Activated CD8-positive, alpha-beta T cell treated with anti-CD3 and anti-CD28 coated beads, Interleukin-2, amount 10 ng/mL, durations not matched to agents 7 days and 5 days (primary cell): ENCODE measurements at places on chromosomes 7 and 10.

- no peak for DNase-seq
Observed at GRCh38 chr10:34762603-34763299, 52.3 kb downstream of the PARD3 start.

DNA sequence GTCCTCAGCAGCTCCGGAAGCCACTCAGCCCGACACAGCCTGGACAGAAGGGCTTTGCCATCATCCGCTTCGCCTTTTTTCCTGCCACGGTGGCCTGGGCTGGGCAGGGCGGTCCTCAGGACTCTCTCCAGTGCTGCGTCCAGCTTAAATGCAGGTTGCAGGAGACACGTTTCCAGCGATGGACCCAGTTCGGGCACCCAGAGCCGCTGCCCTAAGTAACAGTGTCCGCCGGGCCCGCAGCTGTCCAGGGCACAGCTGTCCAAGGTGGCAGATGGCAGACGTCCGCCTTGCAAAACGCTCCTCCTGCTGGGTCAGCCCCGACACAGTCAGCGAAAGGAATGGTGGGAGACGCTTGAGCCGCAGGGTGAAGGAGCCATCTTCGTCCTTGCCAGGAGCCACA lies 37.0 kb upstream of the FOXL3 start:
- DNase-seq, result no peak

GRCh38 chr7:112692333-112692732 lies 97.9 kb downstream of the TMEM168 start:
- no peak for DNase-seq

DNA sequence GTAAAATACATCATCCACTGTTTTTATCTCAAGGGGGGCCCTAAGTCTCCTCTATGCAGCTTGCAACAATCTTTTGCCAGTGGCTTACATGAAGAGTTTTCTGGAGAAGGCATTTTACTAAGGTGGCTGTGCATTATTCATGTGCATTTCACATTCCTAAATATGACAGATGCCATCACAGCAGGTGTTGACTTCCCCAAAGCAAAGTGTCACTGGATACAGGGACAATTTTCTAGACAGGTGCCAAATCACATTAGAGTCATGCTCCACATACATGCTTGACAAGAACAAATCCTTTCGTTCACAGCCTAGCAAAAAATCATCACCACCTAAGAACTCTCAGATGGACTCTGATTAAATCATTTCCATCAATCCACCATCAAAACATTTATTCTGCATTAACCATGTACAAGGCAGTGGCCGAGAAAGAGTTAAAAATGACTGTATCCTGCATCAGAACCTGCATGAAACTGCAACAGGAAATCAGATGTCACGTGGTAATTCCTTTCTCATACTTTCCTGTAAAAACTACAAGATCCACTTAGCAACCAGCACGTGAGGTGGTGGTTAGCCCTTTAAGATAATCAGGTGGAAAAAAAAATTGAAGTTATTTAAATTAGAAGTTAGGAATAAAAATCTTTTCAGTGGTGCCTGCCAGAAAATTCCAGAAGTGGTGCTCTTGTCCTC lies 88.2 kb upstream of the AFAP1L2 start:
- peak; percentile 66 for DNase-seq

DNA sequence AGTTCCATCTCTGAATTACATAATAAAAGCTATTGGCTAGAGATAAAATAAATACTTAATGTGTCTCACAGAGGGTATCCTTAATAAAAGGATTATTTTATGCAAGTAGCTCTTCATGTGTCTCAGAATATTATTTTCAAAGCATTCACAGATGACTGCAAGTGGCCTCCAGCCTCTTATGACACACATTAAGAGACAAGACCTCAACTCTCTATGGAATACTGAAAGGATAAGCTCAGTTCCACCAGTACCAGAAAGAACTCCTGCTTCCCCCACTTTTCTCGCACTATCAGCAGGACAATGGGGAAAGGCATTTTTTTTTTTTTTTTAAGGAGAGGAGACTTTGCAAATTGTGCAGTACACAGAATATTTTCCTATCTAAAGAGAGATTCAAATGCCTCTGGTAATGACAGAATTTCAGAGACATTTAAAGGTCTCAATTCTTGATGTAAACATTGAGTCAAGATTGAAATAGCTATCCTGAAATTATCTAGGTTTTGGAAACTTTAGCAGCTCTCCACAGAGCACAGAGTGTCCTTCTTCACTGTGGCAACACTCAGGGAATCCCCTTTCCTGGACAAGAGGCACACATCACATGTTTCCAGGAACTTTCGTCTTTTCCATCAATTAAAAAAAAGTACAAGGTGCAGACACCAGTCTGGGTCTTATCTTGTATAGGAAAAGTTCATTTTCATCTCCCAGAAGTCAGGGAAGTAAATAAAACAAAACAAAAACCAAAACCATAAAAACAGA lies 122.0 kb upstream of the ANK3 start:
- no peak for DNase-seq

GRCh38 chr7:33379891-33380525 lies 250.6 kb downstream of the BBS9 start:
- no peak for DNase-seq

GRCh38 chr10:8721650-8722049 lies 667.2 kb downstream of the GATA3 start:
- no peak for DNase-seq

DNA sequence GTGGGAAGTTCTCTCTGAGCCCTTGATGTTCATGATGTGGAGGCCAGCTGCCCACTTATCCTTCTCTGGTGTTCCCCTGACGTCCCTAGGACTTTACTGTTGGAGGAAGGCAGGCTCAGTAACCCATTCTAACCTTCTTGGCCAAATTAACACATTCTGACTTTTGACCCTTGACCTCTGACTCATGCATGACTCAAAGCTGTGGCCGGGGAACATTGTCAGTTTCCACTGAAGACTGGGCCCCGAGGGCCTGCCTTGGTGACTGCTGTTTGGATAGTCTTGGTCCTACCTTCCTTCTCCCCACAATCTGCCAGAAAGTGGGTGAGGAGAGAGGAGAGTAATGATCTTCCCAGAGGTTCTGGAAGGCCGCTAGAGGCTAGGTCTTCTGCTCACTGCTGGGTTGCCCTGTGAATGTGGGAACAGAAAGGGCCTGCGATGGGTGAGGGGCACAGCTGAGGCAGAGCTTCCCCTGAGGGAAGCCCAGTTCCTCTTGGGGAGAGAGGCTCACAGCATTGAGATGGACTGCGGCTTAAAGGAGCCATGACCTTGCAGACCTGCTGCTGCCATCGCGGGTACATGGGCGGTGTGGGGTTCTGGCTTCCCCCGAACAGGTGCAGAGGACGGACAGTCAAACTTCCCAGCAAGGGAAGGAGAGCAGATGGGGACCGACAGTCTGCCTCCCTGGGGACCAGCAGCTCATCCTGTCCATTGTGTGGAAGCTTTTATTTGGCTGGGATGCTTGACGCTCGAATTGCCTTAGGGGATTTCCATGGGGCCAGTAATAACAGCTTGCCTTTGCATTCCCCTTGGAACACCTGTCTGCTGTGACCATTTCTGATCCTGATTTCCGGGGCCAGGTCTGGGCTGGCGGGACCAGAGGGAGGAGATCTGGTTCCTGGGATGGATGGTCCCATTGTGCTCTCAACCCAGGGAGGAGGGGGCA lies 43.8 kb downstream of the ADAMTS14 start:
- no peak for DNase-seq

DNA sequence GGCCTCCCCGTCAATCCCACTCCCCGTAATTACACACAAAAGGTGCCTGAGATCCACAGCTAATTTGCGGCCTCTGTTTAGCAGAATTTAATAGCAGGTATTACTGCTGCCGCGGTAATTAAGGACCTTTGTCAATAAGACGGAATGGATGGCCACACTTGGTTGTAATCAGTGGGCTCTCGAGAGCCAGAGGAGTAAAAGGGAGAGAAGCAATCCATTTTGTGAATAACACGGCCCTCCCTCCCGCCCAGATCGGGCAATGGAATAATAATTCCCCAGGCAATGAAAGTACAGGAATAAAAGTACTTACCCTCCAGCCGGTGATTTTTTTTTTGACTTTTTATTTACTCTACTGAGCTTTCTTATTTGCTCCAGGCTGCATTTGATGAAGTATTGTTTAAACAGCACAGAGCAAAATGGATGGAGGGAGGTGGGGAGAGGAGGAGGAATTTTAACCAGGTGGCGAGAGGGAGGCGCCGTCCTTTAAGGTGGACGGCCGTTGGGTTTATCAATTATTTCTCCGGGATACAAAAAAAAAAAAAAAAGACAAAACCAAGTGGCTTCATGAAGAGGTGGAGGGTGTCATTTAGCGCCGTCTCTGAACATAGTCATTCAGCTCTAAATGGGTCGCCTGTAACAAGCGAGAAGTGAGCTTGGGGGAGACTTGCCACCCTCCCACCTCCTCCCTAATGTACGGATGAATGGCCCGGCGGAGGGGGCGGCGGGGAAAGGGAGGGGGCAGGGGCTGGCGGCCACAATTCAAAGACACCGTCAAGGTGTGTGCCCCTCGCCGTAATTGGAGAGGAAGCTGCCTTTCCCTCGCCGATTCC lies 120.3 kb downstream of the BUB3 start:
- no peak for DNase-seq

DNA sequence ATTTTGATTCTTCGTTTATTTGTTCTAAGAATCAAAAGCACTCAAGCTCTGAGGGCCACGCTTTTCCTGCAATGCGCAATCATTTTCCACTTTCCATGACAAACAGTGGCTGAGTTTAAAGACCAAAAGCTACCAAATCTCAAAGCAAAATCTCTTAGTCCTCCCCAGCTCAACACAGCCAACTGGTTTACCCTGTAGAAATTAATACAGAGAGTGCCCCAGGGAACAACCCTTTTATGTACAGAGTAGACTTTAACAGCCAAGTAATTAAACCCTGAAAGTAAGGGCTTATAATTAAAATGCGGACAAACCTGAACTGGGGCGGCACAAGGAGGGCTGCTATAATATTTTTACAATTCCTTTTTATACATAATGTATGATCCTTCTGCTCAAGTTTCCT lies 53.2 kb downstream of the FAM53B start:
- DNase-seq, result no peak

- peak; percentile 76 for DNase-seq
Observed at GRCh38 chr7:28179120-28180030, 1.2 kb downstream of the JAZF1 start.

DNA sequence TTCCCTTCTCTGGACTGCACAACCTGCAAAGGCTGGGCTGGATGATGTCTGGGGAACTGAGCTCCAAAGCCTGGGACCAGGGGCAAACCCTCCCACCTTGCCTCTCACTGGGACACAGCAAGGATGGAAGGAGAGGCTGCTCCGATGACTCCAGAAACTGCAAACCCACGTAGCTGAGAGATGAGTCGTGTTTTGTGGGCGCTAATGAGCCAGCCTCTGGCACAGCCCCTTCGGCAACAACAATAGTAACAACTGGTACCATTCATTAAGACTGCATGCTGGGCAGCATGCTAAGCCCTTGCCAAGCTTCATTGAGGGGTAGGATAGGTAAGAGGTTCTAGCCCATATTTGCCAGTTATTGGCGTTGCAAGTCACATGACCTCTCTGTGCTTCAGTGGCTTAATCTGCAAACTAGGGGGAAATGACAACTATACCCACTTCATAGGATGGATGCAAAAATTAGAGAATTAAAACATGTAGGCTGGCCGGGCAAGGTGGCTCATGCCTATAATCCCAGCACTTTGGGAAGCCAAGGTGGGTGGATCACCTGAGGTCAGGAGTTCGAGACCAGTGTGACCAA lies 145.9 kb downstream of the SH3PXD2A start:
- DNase-seq, result no peak

DNA sequence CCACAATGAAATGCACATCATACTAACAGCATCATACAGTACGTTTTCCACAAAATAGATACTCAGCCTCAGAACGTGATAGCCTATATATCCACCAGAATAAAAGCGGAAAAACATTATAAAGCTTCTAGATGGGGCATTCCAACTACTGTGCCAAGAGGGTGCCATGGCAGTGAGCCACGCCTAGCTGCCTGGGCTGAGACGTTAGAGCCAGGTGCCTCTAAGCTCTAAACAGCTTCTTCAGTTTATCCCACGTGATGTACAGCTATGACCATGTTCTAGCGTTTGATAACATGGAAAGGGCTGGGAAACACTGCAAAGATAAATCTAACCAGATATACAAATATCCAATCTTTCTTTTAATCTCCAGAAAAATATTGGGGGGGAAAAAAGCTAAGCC lies 17.8 kb downstream of the USP6NL start:
- DNase-seq, result no peak

- no peak for DNase-seq
Observed at GRCh38 chr7:133355325-133355708, 102.4 kb downstream of the EXOC4 start.

DNA sequence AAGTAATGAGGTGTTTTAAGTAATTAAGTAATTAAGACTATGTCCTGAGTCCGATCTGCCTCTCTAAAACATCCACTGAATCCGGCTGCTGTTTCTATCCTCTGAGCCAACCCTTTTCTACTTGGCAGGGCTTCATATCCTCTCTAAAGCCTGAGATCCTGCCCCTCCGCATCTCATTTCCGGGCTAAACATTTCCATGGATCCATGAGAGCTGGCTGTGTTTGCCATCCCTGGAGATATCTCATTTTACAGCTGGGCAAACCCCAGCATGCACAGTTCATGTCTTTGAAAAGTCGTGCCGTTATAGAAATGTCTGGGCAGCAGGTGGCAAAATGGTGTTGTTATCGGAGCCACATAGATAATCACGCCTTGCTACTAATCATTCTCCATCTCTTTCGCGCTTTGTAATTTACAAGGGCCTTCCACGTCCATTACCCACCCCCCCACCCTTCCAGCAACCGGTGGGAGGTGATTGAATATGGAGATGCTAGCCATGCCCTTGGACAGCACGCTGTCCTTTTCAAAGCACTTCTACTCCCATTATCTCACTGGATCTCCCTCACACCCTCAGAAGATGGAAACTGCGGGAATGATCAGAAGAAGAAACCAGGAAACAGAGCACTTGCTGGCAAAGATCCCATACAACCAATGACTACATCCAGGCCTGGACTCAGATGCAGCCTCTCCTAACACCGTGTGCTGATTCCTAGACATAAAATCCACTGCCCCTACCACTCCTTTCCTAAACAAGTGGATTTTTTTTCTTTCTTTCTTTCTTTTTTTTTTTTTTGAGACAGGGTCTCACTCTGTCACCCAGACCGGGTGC lies 1189.2 kb downstream of the TYW1 start:
- no peak for DNase-seq

GRCh38 chr7:150945853-150946420 lies 32.2 kb downstream of the KCNH2 start:
- DNase-seq, result no peak

DNA sequence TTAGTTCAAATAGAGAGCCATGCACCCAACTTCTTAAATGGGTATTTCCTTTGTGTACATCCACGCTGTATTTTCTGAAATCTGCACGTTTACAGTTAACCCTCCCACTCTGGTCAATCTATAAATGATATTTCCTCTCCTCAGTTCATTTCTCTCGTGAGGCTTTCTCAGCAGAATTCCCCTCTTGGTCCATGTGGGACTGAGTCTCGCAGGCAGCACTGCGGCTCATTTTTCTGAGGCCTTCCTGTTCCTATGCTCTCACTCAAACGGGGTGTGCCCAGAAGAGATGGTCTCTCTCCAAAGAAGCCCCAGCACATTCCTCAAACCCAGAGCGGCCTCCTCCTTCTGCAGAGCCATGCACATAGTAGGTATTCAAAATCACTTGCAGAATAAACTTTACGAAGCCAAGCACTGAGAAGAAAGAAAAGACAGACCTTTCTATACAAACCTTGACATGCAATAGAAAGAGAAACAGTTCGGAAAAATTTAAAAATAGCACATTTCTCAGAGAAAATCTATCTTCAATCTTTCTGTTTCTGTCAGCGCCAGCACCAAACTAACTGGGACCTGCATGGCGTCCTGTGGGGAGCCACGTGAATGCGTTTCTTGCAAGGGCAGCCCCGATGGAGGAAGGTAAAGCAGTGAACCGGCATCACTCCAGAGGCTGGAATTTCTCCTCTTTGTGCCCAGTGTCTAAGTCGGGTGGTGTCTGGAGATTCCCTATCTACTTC lies 77.1 kb downstream of the HIPK2 start:
- no peak for DNase-seq
